ENCODE measurements at places on chromosomes 5 and 9.

- no peak for DNase-seq
Observed at GRCh38 chr5:79938468-79938867, 52.6 kb downstream of the MTX3 start.

DNA sequence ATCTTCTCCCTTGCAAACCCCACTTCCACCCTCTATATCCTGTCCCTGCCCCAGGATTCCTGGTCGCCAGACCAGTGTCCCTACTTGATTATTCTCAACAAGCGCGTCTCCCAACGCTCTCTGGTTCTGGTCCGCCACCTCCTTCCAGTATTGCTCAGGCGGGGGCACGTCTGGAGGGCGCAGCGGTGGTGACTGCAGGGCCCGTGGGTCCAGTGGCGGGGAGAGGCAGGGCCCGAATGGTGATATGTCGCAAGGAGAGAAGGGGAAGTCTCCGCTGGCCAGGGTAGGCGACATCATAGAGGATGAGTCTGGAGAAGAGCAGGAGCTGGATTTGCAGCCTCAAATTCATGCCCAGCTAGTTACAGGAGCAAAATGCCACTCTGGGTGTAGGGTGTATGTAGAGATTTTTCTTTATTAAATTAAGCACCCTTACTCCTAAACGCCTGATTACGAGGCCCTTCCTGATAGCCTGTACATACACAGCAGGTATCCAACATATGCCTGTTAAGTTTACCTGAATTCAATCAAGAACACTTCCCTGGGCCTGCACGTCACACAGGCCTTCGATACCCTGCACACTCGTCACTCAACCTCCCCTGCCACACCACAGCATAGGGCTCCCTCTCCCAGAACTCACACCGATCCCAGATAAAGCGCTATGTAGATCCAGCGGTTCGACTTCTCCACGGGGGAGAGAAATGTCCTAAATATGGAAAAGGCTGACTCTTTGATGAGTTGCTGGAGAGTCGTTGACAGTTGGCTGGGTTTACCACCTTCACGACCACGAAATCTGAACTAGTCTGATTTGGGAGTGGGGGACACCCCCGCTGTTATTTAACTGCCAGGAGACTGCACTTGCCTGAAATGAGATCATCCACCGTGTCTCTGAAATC lies 4.8 kb downstream of the MCIDAS start:
- DNase-seq, result no peak

DNA sequence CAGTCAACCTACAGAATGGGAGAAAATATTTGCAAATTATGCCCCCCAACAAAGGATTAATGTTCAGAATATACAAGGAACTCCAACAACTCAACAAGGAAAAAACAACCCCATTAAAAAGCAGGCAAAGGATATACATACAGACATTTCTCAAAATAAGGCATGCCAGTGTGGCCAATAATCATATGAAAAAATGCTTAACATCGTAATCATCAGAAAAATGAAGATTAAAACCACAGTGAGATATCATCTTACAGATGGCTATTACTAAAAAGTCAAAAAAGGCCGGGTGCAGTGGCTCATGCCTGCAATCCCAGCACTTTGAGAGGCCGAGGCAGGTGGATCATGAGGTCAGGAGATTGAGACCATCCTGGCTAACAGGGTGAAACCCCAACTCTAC lies 103.2 kb downstream of the KLHL3 start:
- no peak for DNase-seq

- DNase-seq, result no peak
Observed at GRCh38 chr9:78618735-78619134, 321.8 kb downstream of the PSAT1 start.

DNA sequence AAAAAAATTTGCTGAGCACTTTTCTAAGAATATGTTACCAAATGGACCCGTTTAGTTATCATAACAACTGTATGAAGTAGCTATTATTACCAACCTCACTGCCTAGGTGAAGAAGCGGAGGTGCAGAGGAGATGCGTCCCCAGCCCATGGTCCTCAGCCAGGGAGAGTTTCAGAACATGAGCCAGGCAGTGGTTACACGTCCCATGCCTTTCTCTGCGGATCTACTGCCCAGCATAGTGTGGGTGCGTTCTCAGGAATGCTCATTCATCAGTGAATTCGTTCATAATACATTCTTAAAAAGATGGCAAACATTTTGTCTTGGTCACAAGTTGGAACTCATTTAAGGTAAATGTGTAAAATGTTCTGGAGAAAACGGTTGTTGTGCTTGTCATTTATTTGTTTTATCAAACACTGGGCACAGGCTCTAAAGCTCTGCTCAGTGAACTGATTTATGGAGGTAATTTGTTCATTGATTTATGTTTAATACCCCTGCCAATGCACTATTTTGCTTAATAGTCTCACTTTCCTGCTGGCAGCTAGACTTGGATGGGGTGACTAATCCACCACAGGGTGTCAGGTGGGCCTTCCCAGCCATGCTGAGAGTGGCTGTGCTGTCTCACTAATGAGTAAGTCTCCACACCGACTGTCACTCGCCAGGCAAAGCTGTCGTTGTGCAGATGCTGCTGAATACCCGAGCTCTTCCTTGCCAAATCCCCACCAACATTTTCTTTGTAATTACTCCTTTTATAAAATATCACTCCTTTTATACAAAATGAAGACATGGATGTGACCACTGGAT lies 248.8 kb downstream of the TENT4A start:
- no peak for DNase-seq

DNA sequence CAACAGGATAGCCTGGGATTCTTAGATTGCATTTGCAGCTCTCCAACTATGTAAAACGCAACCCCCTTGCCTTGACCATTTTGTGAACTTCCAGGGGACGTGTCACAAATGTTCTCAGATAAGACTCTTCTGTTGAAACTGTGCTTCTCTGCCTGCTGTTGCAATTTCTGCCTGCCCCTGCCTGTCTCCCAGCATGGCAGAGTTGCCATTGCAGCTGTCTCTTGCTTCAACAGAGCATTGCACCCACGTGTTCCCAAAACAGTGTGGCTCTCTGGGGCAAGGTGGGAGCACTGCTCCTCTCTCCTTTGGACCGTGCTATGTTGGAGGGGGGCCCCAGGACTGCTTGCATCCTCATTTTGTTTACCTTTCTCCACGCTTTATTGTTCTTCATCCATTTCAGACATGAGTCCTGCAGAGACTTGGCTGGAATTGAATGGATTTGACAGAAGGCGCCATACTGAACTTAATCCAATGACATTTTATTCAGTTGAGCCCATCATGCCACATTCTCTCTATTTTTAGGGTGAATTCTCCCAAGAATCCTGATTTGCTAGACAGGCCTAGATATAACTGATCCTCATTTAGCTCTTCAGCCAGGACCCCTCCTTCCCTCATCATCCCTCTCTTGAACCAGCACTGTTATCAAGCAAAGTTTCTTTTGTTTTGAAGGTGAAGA lies 90.7 kb downstream of the MAT2B start:
- DNase-seq, result no peak

Data from stimulated activated CD8-positive, alpha-beta memory T cell treated with anti-CD3 and anti-CD28 coated beads, Interleukin-15, amount 100 ng/mL, for 24 hours (primary cell).